ENCODE measurements at places on chromosomes 16 and 17. TPM values are rescaled to one million over a fixed set of nuclear protein-coding genes. Genes with fewer than 3 reads are reported as not detected.
A peak's percentile ranks its signal among the peaks of the same experiment; 100 is the strongest.

- H3K27ac ChIP-seq: peak overlapping the region; percentile 68
- DNase-seq: no peak
- H3K4me1 ChIP-seq: peaks cover 65% of the 10 kb centered on the region
- H3K4me3 ChIP-seq: no peak overlapping the region
Measured at GRCh38 chr16:591892-592517, 2.1 kb downstream of the RAB40C start.

GRCh38 chr17:82939621-82940135 is 99.9 kb upstream of the ZNF750 start:
- H3K4me3 ChIP-seq: no peak overlapping the region
- no peak overlapping the region for H3K27ac ChIP-seq
- H3K36me3 ChIP-seq: peaks cover 95% of the 10 kb centered on the region
- no peaks in the 10 kb centered on the region for H3K4me1 ChIP-seq
- no peak for DNase-seq

DNA sequence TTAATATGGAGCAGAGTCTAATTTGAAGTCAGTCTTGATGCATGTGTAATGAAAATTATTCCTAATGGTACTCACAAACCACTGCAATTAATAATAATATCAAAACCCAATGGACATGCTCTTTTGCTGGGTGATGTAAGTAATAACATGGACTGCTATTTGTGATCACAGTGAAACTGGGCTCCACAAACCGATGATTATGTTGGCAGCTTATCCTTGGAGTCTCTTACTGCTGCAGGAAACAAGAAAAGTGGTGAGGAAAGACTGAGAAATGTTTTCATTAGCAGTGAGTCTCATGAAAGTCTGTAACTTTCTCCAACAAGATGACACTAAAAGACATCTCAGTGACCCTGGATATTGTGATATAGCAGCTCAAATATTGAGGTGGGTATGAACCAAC is 45.2 kb downstream of the TMEM100 start:
- no peak overlapping the region for H3K27ac ChIP-seq
- no peak for DNase-seq
- no peaks in the 10 kb centered on the region for H3K36me3 ChIP-seq
- H3K27me3 ChIP-seq: no peaks in the 10 kb centered on the region
- H3K4me1 ChIP-seq: no peaks in the 10 kb centered on the region
- no peak overlapping the region for H3K4me3 ChIP-seq

The NEUROD2 gene
- not detected for total RNA-seq

The CACNG5 gene
- not detected for total RNA-seq

The PIMREG gene
- not detected for total RNA-seq

Measured in tibial nerve (tissue), 4 donors.